ENCODE measurements at places on chromosomes 13 and 19. TPM values are rescaled to one million over a fixed set of nuclear protein-coding genes. Genes with fewer than 3 reads are reported as not detected.
A peak's percentile ranks its signal among the peaks of the same experiment; 100 is the strongest.

The TTYH1 gene
- total RNA-seq = 1.9 TPM

The CEACAM16 gene
- not detected for total RNA-seq

DNA sequence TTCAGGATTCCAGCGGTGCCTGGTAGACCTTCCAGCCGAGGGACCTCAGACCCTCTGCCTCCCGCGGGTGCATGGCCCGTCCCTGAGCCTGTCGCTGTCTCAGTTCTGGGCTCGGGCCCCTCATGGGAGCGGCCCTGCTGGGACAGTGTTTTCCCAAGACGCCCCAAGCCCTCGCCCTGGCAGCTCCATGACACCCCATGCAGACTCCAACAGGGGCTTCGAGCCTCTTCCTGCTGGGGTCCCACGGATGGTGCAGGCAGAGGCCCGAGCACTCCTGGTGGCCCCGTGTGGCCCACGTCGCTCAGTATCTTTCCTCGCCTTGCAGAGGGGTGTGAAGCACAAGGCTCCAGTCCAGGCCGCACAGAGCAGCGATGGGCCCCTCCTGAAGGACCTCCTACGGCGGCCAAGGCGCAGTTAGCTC, 88.8 kb upstream of the MCF2L start:
- peak; percentile 37 for DNase-seq

DNA sequence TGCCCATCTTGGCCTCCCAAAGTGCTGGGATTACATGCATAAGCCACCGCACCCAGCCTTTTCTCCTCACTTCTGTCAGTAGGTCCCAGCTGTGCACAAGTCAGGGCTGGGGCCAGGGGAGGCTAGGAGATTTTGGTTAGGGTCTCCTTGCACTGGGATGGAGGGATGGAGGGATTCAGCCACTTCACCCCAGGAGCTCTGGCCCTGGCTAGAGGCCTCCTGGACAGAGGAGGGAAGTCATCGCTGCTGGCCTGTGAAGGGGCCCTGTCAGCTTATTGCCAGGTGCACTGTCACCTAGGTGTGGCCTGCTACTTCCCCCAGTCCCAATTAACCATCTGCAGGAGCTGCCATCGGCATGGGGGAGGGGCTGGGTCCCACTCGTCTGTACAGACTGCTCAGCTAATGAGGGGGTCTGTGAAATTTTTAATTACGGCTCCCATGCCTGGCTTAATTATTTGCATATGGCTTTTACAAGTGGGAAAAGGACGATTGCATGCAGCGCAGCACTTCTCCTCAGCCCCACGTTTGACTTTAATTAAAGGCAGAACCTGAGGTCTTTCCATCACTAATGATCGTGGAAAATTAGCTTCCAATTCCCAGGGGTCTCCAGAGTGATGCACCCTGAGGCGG, 52.4 kb downstream of the CHST8 start:
- DNase-seq = no peak
